ENCODE measurements at places on chromosomes 2 and 18. TPM values are rescaled to one million over a fixed set of nuclear protein-coding genes. Genes with fewer than 3 reads are reported as not detected.

DNA sequence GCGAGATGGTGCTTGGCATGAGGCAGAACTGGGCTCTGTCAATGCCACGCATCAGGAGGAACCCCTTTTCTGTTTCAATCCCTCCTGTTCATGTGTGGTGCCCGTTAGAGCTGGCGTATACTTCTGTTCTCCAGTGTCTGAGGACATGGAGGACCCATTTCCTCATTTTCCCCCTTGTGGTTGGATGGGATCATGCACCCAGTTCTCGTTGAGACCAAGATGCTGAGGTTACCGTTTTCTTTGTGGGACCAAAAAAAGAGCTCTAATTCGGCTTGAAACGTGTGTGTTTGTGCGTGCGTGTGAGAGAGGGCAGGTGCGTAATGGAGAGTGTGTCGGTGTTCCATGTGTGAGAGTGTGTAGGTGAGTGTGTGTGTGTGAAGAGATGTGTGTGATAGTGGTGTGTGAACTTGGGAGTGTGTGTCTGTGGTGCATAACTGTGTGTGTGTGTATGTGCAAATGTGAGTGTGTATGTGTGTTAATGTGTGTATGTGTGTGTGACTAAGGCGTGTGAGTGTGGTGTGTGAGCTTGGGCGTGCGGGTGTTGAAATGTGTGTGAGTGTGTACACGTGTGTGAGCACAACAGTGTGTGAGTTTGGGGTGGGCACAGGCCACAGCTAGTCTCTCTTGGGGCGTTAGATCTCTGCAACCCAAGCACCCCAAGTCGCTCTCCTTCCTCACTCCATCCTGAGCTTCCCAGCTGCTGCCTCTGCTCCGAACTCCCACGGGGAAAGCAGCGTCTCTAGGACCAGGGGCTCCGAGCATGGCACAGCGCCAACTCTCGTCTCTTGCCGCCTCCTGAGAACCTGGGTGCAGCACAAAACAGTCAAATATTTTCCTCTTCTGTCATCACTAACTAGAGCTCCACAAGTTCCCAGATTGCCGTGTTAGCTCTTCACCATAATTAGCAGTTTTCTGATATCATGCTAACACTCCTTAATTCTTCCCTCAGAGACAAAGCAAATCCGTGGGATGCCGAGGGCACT, 75.8 kb downstream of the LONRF2 start:
- no peak overlapping the region for H3K4me3 ChIP-seq
- no peaks in the 10 kb centered on the region for H3K27me3 ChIP-seq
- H3K4me1 ChIP-seq, result peaks cover 9% of the 10 kb centered on the region
- H3K27ac ChIP-seq, result no peak overlapping the region
- no peaks in the 10 kb centered on the region for H3K36me3 ChIP-seq
- DNase-seq, result no peak

GRCh38 chr2:168752361-168752760, 50.1 kb upstream of the NOSTRIN start:
- no peak overlapping the region for H3K27ac ChIP-seq
- DNase-seq, result no peak

- H3K27me3 ChIP-seq, result no peaks in the 10 kb centered on the region
- no peak for DNase-seq
- no peaks in the 10 kb centered on the region for H3K36me3 ChIP-seq
- H3K4me3 ChIP-seq, result no peak overlapping the region
- no peak overlapping the region for H3K27ac ChIP-seq
Observed at GRCh38 chr2:213085538-213085937, 65.9 kb downstream of the IKZF2 start.

DNA sequence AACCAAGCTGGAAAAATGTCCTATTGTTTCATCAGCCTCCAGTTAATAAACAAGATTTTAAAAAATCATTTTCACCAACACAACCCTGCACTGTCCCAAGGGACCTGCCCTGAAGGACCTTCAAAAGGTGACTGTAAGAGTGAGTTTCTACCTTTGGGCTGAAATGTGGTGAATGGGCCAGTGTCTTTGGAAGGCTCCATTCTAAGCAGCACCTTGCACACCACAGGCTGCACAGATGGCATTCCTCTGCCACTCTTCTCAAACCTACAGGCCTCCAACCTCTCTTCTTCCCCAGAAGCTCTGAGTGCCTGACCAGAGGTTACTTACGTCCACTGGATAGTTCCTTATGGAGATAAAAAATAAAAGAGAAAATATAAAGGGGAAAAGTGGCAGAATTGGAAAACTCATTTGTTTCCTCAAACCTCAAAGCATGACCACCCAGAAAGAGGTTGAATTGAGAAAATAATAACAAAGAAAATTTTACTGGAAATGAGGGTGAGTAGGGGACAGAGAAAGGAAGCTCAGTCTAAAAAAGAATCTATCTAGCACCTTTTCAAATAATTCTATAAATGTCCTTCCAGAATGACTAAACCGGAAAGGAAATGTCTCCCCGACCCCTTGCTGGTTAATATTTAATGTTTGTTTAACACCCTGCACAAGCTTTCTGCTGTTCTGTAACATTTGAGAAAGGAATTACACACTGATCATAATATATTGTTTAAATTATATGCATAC, 175.7 kb downstream of the METTL4 start:
- no peak overlapping the region for H3K27ac ChIP-seq
- no peaks in the 10 kb centered on the region for H3K4me1 ChIP-seq
- no peaks in the 10 kb centered on the region for H3K27me3 ChIP-seq
- DNase-seq, result no peak
- H3K4me3 ChIP-seq, result no peak overlapping the region

DNA sequence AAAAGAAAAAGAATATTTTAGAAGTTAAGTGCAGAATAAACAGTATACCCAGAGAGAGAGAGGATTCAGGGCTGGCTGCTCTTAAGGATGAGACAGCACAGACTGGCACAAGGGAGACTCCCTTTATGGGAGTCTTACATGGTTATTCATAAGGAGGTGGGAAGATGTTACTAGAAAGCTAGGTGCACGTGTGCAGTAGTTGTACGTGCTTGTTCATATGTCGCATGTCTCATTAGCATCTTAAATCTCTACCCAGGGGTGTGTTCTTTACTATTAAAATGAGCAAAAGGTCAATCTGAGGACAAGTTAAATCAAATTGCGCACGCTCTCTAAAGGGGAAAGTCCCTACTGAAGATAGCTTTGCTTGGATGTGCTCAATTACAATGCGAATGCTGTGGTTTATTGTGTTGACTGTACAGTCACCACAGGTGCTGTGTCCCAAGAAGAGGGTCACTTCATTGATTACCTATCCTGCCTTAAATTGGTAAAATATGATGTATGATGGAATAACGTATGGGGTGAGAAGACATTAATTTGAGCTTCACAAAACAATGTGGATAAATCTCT, 368.0 kb upstream of the SPHKAP start:
- no peak for DNase-seq
- no peaks in the 10 kb centered on the region for H3K4me1 ChIP-seq
- H3K27ac ChIP-seq, result no peak overlapping the region
- no peaks in the 10 kb centered on the region for H3K36me3 ChIP-seq
- no peaks in the 10 kb centered on the region for H3K27me3 ChIP-seq

DNA sequence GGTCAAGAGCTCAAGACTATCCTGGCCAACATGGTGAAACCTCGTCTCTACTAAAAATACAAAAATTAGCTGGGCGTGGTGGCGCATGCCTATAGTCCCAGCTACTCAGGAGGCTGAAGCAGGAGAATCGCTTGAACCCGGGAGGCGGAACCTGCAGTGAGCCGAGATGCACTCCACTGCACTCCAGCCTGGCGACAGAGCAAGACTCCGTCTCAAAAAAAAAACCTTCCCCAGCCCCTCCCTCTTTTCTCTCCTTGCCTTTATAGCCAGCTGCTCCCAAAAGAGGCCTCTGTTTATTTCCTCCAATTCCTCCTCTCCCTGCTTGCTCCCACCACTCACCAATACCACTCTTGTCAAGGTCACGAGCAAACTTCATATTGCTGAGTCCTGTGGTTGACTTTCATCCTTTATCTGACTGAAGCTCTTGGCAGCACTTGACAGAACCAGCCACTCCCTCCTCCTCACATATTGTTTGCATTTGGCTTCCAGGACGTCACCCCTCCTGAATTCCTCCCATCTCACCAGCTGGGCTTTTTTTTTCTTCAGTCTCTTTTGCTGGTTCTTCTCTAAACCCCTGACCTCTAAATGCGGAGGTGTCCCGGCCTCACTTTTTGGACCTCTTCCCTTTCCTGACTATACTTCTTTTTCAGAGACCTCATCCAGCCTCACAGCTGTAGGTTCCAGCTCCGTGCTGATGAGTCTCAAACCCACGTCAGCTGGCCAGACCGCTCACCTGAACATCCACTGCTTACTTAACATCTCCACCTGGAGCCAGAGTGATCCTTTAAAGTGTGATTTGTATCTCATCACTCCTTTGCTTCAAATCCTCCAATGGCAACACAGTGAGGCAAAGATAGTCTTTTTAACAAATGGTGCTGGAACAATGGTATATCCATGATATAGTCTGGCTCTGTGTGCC, 84.6 kb upstream of the CAB39 start:
- H3K36me3 ChIP-seq, result no peaks in the 10 kb centered on the region
- DNase-seq, result no peak
- no peak overlapping the region for H3K4me3 ChIP-seq
- no peaks in the 10 kb centered on the region for H3K4me1 ChIP-seq

Gene ANKRD30BL
- total RNA-seq, result not detected

Gene DAW1
- 0.43 TPM for total RNA-seq

Gene CPS1
- 1.9 TPM for total RNA-seq

Gene PKDCC
- total RNA-seq, result 128 TPM
